Hematopoietic multipotent progenitor cell (in vitro differentiated cells): ENCODE measurements at places on chromosomes 2 and 18.

GRCh38 chr2:74522516-74522915 lies 3.5 kb downstream of the DQX1 start:
- DNase-seq: no peak

DNA sequence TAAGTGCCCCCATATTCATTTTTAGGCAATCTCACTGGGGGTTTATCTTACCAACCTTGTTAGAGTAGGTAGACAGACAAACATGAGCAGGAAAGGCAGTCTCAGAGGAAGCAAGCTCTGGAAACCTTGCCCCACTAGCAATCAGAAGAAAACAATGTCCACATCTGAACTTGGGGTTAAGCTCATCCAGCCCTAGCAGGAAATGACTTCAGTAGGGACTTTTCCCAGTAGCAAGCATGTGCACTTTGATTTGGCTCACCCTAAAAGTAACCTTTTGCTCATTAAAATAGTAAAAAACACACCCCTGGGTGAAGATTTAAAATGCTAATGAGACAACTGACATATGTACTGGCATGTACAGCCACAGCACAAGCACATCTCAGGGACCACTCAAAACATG lies 175.5 kb downstream of the AKAIN1 start:
- DNase-seq: no peak

- no peak for DNase-seq
Observed at GRCh38 chr2:12767541-12767940, 50.8 kb downstream of the TRIB2 start.

DNA sequence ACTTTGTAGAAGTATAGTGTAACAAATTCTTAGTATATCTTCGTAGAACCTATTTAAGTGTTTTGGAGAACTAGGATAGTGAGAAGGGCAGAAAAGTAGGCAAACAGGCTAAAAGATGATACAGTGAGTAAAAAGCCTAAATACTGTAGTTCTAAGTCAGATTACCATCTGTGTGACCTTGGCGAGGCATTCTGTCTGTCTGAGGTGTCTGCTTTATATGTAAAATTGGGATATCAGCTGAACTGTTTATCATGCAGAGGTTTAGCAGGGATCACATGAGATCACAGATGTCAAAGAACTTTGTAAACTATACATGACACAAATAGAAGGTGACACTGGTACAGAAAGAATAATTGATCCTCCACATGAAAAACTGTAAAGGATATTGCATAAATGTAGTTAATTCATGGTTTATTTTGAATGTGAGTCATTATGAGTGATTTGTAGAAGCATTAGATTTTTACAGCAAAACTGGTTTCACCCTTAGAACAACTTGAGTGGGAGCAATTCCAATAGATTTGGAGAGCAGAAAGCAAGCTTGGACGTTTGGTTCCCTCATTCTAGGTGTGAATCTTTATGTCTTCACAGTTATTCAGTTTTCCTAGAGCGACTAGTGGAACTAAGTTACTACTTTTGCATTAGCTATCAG lies 41.9 kb downstream of the TAF1B start:
- no peak for DNase-seq

- no peak for DNase-seq
Observed at GRCh38 chr2:40178971-40179370, 272.9 kb downstream of the SLC8A1 start.

DNA sequence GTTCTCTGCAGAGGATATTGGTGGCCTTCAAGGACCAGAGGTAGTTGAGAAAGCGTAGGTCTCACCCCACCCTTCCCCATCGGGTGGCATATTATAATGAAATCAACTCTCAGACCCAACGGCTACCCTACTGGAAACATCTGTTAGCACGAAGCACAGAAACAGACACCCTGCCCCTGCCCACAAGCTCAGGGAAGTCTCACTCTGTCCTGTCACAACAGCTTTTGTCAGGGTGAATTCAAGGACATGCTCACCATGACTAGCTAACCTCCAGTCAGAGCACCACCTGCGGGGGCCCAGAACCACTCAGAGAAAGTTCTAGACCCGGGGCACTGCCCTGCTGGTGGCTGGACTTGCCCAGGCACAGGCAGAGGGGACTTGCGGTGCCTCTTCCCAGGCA lies 3.5 kb upstream of the B3GNT7 start:
- DNase-seq: peak; percentile 71

GRCh38 chr18:47953471-47953931 lies 23.0 kb upstream of the SMAD2 start:
- peak; percentile 84 for DNase-seq

GRCh38 chr18:23800902-23801301 lies 111.6 kb downstream of the LAMA3 start:
- no peak for DNase-seq

- DNase-seq: no peak
Observed at GRCh38 chr2:16112251-16112971, 172.1 kb downstream of the MYCN start.
